RWPE2 (cell line): ENCODE measurements at places on chromosomes 1 and 21.

DNA sequence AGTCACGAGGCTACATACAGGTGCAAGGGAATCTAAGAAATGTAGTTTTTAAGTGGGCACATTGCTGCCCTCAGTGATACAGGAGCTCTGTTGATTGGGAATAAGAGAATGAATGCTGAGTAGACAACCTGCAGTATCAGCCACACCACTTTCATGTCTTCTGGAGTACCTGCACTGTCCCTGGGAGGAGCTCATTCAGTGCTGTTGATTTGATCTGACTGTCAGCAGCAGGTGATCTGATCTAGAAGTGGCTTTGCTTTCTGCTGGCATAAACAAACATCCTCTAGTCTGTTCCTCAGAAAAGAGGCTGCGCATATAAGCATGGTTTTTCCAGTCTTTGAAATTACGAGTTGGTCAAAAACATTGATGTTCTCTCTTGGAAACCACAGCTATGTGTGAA lies 35.5 kb upstream of the LRRC52 start:
- no peak for DNase-seq

GRCh38 chr1:186653312-186653711 lies 26.9 kb downstream of the PTGS2 start:
- no peak for DNase-seq

DNA sequence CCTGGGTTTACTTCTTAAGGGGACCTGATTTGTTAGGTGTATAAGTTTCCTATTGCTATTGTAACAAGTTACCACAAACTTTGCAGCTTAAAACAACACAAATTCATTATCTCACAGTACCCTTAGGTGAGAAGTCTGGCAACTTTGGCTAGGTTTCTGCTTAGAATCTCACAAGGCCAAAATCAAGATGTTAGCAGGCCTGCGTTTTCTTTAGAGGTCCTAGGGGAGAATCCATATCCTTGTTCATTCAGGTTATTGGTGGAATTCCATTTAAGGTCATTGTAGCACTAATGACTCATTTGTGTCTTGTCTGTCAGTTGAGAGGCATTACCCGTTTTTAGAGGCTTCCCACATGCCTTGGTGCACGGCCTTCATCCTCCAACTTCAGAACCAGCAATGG lies 8.2 kb upstream of the SH2D1B start:
- DNase-seq, result no peak

DNA sequence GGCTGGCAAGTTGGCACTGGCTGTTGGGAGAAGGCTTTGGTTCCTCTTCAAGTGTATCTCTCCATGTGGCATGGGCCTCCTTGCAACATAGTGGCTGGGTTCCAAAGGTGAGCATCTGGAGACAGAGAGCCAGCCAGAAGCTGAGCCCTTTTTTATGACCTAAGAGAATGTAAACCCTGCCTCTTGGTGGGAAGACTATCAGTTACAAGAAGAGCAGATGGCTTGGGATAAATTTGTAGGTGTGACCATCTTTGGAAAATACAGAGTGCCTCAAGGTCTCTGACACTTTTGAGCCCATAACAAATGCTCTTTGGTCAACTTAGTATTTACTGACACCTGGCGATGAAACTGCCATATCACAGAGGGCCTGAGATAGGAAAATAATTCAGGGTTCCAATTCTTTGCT lies 31.4 kb upstream of the PRELP start:
- DNase-seq, result no peak

DNA sequence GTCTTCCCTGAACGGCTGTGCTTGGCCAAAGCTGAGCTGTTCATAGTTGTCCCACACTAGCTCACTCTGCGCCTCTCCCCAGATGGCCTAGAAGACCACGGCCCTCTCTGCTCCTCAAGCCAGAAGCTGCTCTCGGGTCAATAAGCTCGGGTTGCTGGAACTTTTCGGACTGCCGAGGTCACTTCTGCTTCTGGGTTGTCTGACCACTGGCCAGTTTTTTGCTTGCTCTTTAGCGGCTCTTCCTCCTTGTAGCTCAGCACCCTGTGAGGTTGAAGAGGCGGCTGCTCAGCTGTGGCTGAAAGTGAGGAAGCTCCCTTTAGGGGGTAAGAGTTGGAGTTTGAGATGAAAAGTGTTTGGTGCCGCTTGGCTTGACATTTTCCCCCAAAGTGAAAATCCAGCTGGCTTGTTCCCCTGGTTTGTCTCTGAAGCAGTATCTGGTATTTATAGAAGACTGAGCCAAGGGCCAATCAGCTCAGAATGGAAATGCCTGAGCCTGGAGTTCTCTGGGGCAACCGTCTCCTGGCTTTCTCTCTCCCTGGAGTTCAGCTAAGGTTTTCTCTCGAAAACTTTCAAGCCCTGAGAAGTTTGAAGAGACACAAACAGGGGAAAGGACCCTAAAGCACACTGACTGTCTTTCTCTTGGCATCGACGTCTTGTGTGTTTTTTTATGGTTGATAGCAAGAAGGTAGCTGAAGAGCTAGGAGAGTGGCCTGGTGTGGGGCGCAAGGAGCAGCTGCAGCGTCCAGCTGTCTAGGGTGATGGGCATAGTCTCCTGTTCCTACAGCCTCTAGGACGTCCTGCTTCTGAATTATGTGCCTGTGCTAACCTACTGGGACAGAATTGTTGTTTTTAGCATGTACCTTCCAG lies 72.0 kb downstream of the SYT6 start:
- no peak for DNase-seq

GRCh38 chr1:115299266-115299665 lies 38.8 kb downstream of the NGF start:
- DNase-seq, result no peak

GRCh38 chr1:209265301-209265700 lies 318.2 kb upstream of the CAMK1G start:
- DNase-seq, result no peak

DNA sequence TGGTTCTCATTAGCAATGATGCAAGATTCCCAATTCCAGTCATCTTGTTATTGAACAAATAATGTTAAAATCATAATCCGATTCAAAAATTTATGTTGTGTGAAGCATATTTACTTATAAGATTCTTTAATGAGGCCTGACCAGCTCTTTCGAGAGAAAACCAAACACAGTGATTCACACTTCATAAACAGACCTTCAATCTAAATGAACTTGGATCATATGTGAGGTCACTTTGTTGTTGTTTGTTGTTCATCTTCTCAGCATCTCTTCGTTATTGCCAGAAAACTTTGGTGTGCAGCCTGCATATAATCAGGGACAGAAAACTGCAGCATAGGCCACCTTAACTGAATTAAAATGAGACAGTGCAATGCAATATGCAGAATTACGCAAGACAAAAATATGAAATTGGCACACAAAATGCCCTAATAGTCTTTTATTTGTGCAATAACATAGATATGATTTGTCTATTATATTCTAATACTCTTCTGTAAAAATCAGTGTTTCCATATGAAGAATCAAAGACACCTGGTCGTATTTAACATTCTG lies 30.1 kb downstream of the NCAM2 start:
- DNase-seq, result no peak

GRCh38 chr1:201941420-201942128 lies 4.8 kb downstream of the LMOD1 start:
- DNase-seq, result no peak

DNA sequence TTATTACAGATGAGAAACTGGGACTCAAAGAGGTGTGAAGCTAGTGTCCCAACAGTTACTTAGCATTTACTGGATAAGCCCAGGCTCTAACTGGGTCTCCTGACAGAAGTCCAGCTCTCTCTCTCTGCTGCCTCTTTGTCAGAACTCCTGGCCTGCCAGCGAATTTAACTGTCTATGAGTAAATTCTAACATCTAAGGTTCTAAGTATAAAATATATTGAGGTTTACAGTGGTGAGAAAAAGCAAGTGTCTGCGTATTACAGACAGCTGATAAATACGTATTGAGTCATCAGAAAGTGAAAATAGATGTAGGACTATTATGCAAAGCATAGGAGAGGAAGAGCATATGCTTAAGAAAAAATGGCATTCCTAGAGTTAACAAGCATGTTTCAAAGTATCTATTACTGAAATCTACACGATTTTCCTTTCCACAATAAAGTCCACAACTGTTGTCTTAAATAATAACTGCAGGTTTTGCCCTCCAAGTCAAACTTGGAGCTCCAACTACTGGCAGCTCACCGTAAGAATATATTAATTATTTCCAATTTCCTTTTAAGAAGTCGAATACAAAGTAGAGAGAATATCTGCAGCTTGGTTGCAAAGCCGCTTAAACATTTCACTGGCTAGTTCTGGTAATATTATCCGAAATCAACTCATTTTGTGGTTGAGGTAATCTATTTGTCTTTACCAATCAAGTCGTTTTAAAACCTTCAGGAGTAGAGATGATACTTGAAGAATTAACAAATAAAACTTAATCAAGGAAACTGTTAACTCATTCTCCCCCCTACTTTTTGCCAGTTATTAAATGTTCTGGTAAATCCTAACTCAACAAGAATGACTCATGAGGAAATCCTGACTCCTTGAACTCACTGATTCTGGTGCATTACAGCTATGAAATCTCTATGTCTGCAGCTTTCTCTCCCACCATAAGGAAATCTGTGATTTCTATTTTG lies 1.4 kb upstream of the RGS2 start:
- no peak for DNase-seq

DNA sequence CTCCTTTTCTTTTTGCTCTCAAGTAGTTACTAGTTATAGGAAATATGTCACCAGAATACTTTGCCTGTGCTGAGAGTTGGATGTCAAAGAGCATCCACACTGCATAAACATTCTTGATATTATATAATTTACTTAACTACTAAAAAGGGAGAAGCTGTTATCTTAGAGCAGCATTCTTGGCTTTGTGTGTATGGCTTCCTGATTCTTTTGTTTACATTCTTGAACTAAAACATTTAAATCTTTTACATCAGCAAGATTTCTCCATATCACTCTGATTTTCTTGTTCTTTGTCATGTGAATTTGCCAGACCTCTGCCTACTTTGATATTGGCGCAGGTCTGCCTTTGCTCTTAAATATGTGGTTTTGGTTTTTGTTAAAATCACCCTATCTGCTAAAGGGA lies 48.8 kb downstream of the SUCO start:
- no peak for DNase-seq

GRCh38 chr1:97906567-97907241 lies 14.1 kb downstream of the DPYD start:
- peak; percentile 80 for DNase-seq

- DNase-seq, result no peak
Measured at GRCh38 chr1:184825571-184825970, 70.9 kb upstream of the EDEM3 start.

- no peak for DNase-seq
Measured at GRCh38 chr1:186155594-186155993, 219.5 kb downstream of the TPR start.

GRCh38 chr1:182259968-182260367 lies 131.6 kb downstream of the GLUL start:
- no peak for DNase-seq

GRCh38 chr1:15899266-15899665 lies 51.8 kb downstream of the SPEN start:
- DNase-seq, result no peak

GRCh38 chr1:64679177-64679576 lies 65.7 kb upstream of the RAVER2 start:
- no peak for DNase-seq

DNA sequence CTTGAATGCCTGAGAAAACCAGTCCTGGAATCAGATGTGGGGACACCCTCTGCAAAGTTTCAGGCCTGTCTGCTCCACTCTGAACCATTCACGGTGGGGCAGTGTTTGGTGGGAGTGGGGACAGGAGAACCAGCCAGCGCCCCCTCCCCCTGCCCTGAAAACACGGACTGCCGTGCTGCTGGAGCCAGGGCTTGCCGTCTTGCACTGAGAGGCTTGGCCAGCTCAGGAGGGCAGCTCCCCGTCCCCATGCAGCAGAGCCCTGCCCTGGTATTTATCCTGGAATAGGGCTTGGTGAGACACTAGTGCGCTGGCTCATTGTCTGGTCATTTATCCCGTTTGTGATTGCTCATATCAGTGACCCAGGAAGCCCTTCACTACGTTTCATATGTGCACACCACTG lies 3.9 kb downstream of the S100B start:
- no peak for DNase-seq

GRCh38 chr1:53511323-53511932 lies 52.2 kb downstream of the DMRTB1 start:
- DNase-seq, result no peak

GRCh38 chr1:32772281-32773017 lies 44.7 kb downstream of the YARS1 start:
- no peak for DNase-seq

- DNase-seq, result no peak
Measured at GRCh38 chr1:31759298-31760023, 4.7 kb downstream of the ADGRB2 start.

GRCh38 chr1:230787471-230787870 lies 40.3 kb downstream of the CAPN9 start:
- DNase-seq, result no peak

DNA sequence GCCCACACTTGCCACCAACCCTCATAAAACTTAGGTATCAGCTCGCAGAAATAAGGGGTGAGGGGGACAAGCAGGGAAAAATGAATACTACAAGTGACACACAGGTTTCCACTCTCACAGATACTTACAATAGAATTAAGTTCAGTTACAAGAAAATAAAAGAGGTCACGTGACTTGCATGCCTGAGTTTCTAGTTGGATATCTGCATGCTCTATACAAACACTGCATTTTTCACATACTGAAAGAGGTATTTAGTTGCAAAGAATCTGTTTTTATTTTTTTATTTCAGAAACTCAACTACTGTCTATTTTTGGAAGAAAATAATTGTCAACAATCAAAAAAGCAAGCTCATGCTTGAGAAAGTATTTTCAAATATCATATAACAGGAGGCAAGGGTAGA lies 43.5 kb downstream of the DPYD start:
- no peak for DNase-seq

DNA sequence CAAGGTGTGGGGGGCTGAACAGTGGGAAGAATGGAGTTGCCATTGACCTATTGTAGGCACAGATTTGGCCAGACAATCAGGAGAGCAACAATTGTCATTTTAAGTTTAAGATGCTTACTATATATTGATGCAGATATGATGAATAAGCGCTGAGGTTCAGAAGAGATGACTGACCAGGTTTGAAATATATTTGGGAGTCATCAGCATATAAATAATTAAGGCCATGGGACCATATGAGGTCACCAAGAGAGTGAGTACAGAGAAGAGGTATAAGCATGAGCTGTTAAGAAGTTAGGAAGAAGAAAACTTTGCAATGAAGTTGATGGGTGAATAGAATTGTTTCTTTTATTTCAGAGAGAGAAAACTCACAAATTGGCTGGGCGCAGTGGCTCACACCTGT lies 4.5 kb upstream of the GADD45A start:
- DNase-seq, result no peak

GRCh38 chr1:202255343-202255742 lies 61.7 kb downstream of the LGR6 start:
- peak; percentile 15 for DNase-seq
